ENCODE measurements at places on chromosomes 2 and 18.

DNA sequence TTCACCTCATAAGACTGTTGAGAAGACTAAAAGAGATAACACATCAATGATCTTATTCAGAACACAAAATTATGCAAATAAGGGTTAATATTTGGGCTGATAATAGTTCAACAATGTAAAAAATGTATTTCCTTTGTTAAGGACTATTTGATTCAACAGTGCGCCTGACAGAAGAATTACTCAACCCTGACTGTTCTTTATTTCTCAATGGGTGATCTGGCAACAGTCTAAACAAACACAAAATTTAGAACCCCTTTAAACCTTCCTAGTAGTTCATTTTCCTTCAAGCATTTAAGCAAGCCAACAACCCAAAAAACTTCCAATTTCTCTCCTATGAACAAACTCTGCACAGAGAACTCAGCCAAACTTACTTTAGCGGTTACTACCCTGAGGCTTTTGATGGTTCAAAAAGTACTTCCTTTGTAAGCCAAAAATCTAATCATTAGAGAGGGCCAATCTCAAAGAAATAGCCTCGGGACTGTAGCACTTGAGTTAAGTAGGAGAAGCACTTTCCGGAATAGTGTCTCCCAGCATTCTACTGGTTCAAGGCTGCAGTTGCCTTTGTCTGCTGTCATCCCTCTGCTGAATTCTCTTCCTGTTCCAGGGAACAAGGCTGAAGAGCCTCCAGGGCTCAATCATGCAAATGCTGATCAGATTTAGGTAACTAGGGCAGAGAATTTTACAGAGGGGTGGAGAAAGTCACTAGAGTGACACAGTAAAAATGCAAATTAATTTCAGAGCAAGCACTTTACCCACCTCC is 40.9 kb upstream of the MAPK4 start:
- no peak for DNase-seq

DNA sequence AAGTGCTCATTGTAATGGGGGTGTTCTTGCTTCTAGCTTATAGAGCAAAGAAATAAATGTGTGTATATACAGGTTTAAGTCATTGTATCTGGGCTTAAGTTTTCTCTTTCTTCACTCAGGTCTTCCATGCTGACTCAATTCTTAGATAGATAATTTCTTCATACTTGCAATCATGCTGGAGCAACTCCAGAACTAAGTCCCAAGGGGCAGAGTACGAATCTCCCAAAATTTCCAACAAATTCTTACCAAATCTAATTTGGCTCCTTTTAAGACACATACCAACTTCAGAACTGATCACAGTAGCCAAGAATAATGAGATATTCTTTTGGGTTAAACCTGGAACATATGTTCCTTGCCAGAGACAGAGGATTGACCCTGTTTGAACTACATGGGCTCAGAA is 4.3 kb upstream of the SPAG16 start:
- no peak for DNase-seq

- no peak for DNase-seq
These were observed 135.8 kb downstream of the SH3RF3 start for GRCh38 chr2:109264595-109265328.

GRCh38 chr2:20539133-20539719 is 92.4 kb downstream of the RHOB start:
- DNase-seq: no peak

GRCh38 chr2:144939590-144939989 is 419.7 kb upstream of the ZEB2 start:
- DNase-seq: no peak

DNA sequence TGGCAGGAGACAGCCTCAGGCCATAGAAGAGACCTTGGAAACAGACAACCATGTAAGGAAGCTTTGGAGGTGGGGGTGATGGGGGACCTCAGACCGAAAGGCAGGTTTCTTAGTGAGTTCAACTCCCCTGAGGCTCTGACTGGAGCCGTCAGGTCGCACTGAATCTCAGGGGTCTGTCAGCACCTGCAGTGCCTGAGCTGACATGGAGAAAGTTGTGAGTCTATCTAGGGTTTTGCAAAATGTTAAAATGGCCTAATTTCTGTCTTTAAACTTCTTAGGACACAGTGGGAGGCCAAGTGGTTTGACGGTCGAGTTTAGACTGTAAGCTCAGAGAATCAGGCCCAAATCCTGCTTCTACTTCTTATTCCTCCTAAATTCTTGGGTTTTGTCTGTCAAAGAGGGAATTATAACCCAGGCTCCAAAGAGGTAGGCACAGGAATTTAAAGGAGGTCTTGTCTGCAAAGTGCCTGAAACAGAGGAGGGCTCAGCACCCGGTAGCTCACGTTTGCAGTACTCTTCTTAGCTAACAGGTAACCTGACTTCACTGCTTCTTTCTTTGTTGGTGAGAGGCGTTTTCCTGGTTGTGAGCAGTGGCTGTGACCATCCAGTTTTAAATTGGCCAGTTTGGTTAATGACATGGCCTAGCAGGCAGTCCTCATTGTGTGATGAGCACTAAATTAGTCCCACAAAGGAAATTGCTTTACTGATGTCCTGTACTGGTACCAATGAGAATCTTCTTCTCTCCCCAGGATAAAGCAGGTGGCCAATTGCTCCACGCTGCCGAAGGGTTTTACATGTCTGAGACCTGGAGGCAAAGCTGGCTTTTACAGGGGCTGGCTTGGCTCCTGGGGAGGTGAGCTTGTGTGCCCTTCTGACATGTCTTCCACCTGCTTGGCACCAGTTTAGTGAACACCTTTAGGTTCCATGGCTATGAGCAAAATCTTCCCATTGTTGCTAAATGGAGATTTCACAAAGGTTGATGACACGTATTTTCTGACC is 95.7 kb downstream of the MYCN start:
- no peak for DNase-seq

- no peak for DNase-seq
These were observed 232.1 kb downstream of the LOXHD1 start for GRCh38 chr18:46424898-46425297.

GRCh38 chr2:206354129-206354528 is 79.7 kb downstream of the ZDBF2 start:
- DNase-seq: no peak

DNA sequence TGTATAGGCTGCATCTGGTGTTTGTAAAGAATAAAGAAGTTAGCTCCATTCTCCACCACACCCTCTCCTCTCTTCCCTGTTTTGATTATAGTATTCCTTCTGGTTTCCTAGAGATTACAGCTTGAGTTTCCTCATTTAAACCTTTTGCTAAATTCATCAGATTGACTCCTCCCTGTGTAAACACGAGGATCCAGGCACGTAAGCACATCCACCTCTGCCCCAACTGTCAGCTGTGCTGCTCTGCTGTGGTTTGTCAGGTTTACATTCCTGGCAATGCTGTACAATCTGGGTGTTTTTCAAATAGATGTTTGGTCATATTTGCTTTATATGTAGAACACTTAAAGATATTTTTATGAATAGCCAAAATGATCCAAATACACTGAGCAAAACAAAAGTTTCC is 302.8 kb downstream of the PTGR3 start:
- DNase-seq: no peak

- DNase-seq: no peak
These were observed 190.1 kb upstream of the SP5 start for GRCh38 chr2:170524828-170525565.

- DNase-seq: no peak
These were observed 24.5 kb downstream of the MRPL30 start for GRCh38 chr2:99205491-99205890.

DNA sequence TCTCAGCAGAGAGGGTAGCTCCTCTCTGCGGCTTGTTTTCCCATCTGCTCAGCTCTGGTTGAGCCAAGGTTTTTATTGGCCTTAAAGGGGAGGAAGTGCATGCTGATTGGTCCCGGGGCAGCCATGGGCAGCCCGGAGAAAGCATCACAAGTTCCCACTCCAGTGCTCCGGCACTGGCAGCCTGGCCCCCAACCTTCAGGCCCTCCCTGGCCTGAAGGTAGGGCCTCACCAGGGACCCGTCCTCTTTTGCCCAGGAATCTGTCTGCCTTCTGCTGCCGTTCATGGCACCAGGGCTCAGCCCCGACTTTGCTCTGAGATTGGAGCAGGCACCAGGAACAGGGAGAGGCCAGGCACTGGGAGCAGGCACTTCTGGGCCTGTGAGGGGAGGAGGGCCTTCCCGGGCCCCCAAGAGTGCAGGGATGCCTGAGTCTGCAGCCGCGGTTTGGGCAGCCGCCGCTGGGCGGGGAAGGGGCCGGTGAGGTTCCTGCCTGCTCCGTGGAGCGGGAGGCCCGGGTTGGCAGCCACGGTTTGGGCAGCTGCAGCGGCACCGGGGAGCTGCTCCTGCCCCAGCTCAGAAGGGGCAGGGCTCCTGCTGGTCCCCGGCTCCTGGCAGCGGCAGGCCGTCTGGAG is 17.5 kb upstream of the ILKAP start:
- no peak for DNase-seq

DNA sequence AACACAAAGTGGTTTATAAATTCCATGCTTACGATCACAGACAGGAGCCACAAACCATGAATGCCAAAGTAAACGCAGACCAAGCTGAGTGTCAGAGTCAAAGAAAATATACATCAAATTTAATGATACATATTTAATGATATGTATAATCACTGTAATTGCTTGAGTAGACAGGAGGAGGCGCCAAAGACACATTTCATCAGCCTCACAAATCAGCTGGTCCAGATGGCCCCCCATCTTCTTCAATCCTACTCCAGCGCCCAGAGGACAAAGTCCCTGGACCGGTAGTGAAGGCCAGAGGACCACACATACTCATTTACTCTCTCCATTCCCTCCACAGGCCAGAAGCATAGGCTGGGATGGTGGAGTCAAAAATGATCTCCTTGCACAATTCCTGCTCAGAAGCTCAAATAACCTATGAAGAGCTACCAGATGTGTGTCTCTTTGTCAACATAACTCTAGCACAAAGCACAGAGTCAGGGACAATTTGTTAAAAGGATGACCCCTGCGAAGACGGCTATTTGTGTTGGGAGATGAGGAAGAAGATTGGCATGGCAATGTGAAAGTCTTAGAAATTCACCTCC is 149.3 kb upstream of the PGAP1 start:
- no peak for DNase-seq

- no peak for DNase-seq
These were observed 342.9 kb downstream of the PARD3B start for GRCh38 chr2:204888222-204888621.

GRCh38 chr2:160394153-160394552 is 99.5 kb downstream of the RBMS1 start:
- DNase-seq: no peak

- DNase-seq: no peak
These were observed 126.8 kb downstream of the MEIS1 start for GRCh38 chr2:66561645-66562303.

DNA sequence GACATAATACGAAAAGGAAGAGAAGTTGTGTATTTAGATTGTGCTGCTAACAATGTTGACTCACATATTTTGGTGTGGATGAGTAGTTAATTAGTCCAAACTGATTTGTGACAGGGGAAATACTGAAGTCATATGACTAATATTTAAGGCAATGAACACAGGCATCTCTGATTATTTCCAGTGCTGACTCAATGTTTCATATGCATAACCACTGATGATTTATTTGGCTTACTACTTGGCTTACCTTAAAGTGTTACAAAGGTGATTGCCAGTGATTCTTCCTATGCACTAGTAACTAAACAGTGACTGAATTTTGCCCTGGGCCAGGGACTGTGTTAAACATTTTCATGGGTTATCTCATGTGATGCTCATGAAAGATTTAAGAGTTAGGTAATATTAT is 722.6 kb downstream of the METTL4 start:
- DNase-seq: no peak

DNA sequence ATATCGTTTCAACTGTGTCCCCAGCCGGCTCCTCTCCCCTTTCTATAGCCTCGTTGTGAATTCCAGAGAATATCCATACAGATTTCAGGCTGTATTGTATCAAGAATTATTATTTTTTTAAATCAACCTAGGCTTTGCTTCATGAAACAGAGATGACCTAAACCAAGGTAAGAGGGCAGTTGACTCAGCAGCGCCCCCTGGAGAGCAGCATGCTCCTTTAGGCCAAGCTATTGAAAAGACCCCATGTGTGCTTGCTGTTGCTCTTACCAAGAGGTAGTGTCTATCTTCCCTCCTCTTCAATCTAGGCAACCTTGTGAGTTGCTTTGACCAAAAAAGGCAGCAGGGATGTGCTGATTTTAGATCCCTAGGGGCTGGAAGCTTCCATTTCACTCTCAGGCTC is 426.7 kb upstream of the SMIM21 start:
- DNase-seq: no peak

GRCh38 chr2:111121028-111121827 is 514 bp downstream of the BCL2L11 start:
- DNase-seq: no peak

- no peak for DNase-seq
These were observed 17.7 kb downstream of the QPCT start for GRCh38 chr2:37361994-37362698.

DNA sequence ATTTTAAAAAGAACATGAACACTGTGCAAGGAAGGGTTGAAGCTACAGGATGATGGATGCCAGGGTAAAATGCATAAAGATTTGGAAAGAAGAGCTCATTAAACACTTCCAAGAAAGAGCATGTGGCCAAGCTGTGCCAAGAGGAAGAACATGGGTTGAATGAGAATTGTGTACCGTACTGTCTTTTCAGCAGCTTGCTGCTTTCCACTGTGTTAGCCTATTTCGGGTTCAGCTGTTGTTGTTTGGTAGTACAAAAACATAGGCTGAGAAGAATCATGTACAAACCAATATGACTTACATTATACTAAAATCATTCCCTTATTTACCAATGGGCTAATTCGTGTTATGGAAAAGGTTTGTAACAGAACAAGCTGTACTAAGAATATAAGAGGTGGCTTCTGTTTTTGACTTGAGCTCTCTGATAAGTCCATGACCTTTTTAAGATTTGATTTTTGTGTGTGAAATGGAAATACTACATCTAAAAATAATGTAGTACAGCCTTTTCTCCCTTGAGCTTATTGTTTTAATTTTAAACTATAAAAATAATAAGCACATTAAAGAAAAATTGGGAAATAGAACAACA is 188.3 kb upstream of the STON1 start:
- no peak for DNase-seq

- no peak for DNase-seq
These were observed 316.2 kb upstream of the REV1 start for GRCh38 chr2:99805930-99806476.

DNA sequence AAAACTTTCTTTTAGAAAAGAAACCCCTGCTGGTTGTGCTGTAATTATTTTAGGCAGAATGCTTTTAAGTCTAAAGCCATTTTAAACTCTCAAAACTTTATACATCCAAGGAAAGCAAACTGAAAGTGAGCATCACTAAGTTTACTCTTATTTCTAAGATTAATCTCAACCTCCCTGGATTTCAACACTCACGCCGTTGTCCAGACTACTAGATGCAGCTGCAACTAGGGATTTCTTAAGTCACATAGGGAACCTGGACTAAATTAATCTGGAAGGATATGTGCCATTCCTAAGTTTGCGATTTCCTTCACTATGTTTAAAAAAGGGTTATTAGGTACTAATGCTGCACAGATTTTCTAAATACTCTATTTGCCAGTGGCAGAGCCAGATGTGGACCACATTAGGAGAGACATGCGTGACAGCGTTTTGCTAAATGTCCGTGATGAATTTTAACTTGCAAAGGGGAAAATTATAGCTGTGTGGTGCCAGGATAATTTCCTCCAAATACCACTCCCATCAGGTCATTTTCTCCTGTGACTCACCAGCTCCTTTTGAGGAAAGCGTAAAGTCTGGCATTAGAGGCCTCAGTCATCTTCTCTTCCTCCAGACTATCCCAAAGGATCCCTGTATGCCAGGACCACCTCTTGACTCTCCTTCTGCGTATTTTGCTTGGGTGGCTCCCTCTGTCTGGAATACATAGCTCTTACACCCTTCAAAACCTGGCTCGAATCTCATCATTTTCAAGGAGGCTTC is 143.7 kb downstream of the ATL2 start:
- no peak for DNase-seq

All from activated naive CD4-positive, alpha-beta T cell (primary cell).